ENCODE measurements at places on chromosomes 1 and 21. TPM values are rescaled to one million over a fixed set of nuclear protein-coding genes. Genes with fewer than 3 reads are reported as not detected.

GRCh38 chr1:184954232-184954995 lies 19.9 kb downstream of the NIBAN1 start:
- H3K4me1 ChIP-seq = peaks cover 46% of the 10 kb centered on the region
- peak overlapping the region; percentile 37 for H3K27ac ChIP-seq
- no peak for DNase-seq
- no peaks in the 10 kb centered on the region for H3K36me3 ChIP-seq

GRCh38 chr1:53896635-53897229 lies 2.7 kb downstream of the DIO1 start:
- peaks cover 13% of the 10 kb centered on the region for H3K4me1 ChIP-seq
- H3K36me3 ChIP-seq = no peaks in the 10 kb centered on the region
- no peak overlapping the region for H3K27ac ChIP-seq
- DNase-seq = no peak

GRCh38 chr1:175000697-175001187 lies 995 bp downstream of the CACYBP start:
- no peak for DNase-seq
- peak overlapping the region; percentile 75 for H3K4me3 ChIP-seq
- no peaks in the 10 kb centered on the region for H3K27me3 ChIP-seq
- peak overlapping the region; percentile 97 for H3K27ac ChIP-seq

DNA sequence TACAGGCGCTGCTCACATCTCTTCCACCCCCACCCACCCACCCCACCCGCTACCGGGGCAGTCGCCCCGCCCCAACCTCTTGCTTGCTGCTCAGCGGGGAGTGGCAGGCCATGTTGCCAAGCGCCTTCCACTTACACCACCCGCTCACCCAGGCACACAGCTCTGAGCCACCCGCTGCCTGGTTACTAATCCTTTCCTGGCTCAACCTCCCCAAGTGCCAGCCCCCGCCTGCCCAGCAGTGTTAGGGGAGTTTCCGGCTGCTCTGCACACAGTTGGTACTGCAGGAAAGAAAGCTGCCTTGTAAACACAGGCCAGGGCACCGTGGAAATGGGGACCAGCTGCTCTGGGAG lies 56.2 kb downstream of the LACTBL1 start:
- DNase-seq = no peak
- no peak overlapping the region for H3K4me3 ChIP-seq
- H3K27ac ChIP-seq = no peak overlapping the region
- H3K4me1 ChIP-seq = no peaks in the 10 kb centered on the region

DNA sequence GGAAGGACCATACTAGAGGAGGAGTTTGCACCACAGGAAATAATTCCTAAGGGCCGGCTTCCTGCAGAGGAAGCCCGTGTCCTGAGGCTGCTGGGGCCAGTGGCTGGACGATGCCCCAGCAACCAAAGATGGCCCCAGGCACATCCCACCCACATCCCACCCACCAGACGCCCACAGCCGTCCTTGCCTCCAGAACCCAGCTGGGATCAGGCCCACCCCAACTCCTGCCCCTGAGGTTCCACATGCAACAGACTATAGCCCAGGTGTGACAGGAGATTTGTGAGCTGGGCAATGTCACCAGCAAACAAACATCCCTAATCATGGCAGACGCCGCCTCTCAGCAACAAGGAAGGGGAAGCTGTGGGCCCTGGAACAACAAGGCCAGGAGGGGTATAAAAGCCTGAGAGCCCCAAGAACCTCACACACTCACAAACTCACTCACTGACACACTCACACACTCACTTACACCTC lies at the start of gene KRTAP10-9:
KRTAP10-9 (plus strand) TSS at position 421 of the 471 bp plus-strand sequence. CDS start 79 bp downstream, outside the sequence.
- no peak within 1 kb of the TSS for H3K27ac ChIP-seq
- H3K27me3 ChIP-seq = no peaks in the 10 kb centered on the region
- no peak within 1 kb of the TSS for H3K4me3 ChIP-seq
- H3K36me3 ChIP-seq = no peaks in the 10 kb centered on the region

- H3K4me1 ChIP-seq = no peaks in the 10 kb centered on the region
- peak; percentile 23 for DNase-seq
- no peak overlapping the region for H3K4me3 ChIP-seq
- no peak overlapping the region for H3K27ac ChIP-seq
- no peaks in the 10 kb centered on the region for H3K27me3 ChIP-seq
- H3K36me3 ChIP-seq = no peaks in the 10 kb centered on the region
Observed at GRCh38 chr1:153277852-153278251, 18.4 kb downstream of the LORICRIN start.

DNA sequence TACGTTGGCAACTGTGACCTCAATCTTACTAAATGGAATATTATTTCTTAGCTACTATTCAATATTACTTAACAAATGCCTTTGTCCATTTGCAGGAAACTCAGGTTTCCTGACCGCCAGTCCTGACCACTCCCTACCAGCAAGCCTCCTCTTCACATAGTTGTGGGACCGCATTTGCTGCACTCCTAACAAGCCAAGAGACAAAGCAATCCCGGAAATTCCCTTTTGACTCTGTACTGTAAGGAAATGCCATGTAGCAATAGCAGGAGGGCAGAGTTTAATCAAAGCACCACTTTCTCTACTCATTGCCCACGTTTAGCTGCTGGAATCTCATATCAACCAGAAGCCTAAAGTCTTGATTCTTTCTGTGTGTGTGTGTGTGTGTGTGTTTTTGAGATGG lies 28.1 kb upstream of the ACBD6 start:
- H3K27ac ChIP-seq = peak overlapping the region; percentile 67
- no peaks in the 10 kb centered on the region for H3K36me3 ChIP-seq
- peak; percentile 24 for DNase-seq
- no peak overlapping the region for H3K4me3 ChIP-seq

DNA sequence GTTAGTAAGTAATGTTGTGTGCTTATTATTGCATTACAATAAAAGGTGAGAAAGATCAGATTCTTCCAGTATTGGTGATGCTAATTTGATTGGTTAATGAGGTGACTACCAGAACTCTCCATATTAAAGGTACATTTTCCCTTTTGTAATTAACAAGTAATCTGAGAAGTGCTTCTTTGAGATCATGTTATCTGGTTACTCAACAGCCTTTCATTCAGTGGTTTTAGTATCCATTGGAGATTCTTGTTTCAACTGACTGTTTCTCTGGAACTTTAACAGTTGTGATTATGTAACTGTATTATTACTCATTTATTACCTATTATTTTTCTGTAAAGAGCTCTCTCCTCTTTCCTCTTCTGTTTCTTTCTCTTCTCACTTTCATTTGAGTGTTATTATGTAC lies 86.7 kb downstream of the PEX14 start:
- no peaks in the 10 kb centered on the region for H3K36me3 ChIP-seq
- no peak overlapping the region for H3K27ac ChIP-seq
- no peak overlapping the region for H3K4me3 ChIP-seq
- H3K27me3 ChIP-seq = no peaks in the 10 kb centered on the region

DNA sequence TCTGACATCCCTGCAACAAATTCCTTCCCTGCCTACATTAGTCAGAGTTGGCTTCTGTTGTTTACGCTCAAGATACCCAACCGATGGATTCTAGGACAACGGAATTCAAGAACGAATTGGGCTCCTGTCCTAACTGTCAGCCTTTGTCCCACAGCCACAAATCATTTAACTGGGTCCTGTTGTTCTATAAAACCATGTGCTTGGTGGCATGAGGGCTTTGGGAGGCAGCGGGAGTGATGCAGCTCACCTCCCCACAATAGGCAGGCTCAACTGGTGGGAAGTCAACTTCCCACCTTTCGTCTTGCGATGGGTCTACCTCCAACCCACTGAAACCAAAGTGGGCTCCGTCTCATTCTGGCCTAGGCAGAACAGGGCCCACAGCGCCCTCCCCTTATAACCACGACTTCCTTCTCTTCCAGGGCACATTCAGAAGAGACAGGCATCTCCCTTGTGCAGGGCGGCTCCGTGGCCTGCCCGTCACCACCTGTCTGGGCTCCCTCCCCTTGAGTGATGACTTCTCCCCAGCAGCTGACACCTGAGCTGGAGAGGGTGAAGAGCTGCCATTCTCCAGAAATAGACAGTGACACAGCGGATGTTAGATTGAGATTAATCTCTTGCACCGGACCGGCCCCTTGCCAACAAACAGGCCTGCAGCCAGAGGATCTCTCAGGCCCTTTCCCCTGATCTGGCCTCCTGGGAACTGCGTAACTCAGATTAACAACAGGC lies 26.5 kb downstream of the LRRC38 start:
- H3K36me3 ChIP-seq = no peaks in the 10 kb centered on the region
- DNase-seq = no peak

OXCT2 gene
- 4.6 TPM for total RNA-seq

VWA5B1 gene
- total RNA-seq = not detected
